ENCODE measurements at places on chromosomes 7 and 10. TPM values are rescaled to one million over a fixed set of nuclear protein-coding genes. Genes with fewer than 3 reads are reported as not detected.

Gene CYP2C19
- total RNA-seq: not detected

Gene SP8
- total RNA-seq: 0.06 TPM

Gene NEURL1
- 0.14 TPM for total RNA-seq

Gene MALRD1
- total RNA-seq: not detected

- no peak for DNase-seq
Observed at GRCh38 chr7:37395618-37396259, 52.9 kb downstream of the ELMO1 start.

DNA sequence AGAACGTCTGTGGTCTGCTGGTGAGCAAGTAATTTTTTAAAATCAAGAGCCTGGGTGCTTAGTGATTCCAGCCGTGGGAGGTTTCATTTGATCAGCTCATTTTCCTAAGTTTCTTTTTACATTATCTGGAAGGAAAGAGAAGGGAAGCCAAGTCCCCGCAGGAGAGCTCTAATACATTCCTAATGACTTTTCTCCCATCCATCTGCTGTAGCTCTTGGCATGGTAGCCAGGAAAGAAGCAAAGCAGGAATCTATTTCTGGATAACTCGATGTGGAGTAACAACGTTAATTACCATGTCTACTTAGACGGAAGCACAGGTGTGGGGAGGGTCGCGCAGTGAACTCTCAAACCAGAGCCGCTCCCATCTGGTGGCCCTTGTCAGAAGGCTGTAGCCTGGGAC is 121.9 kb downstream of the PAXIP1 start:
- no peak for DNase-seq

- no peak for DNase-seq
Observed at GRCh38 chr10:48779077-48779476, 94.4 kb downstream of the WDFY4 start.

DNA sequence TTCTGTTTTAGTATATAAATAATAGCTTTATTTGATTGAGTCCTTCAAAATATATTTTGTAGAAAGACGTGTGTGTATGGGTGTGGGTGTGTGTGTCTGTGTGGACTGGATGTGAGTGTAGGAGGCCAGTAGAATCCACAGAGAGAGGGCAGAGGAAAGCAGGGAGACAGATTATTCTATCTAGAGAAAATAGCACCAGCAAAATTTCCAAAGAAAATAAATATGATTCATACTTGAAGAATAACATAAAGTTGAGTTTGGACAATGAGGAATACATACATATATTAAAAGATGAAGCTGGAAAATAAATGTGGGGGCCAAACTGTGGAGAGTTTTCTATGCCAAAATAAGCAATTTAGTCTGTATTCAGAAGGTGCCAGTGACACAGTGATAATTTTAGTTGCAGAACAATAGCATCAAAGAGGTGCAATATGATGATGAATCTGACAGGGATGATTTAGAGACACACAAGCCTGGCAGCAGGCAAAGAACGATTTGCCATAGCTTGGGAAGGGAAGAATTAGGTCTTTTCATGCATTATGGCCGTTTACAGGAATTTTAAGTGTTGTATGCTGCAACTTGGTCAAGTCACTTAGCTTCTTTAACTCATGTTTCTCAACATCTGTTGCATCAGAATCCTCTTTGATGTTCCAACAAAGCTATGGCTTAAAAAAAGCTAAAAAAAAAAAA is 121.3 kb downstream of the SEMA3A start:
- DNase-seq: no peak

DNA sequence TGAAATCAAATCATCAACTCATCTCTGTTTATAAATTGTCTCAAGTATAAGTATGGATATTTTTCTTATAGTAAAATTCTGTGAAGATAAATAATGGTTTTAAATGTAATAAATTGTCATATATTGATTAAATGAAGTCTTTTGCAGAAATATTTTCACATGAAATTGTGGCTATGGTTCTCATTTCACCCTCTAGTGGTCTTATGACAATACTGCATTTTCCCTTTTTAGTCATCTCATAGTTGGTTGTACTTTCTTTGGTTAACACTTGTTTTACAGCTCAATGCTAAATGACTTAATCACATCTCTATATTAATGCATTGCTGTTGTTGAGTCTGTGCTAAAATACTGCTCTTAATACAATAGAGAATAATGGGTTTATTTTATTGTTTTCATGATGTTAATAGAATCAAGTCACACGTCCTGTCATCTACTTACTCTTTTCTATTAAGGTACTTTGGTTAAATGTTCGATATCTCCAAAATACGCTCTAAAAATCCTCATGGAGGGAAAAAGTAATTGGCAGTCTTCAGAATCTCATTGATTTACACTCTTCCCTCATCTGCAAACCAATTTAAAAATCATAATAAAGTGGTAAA is 38.0 kb upstream of the CACNA2D1 start:
- DNase-seq: no peak

DNA sequence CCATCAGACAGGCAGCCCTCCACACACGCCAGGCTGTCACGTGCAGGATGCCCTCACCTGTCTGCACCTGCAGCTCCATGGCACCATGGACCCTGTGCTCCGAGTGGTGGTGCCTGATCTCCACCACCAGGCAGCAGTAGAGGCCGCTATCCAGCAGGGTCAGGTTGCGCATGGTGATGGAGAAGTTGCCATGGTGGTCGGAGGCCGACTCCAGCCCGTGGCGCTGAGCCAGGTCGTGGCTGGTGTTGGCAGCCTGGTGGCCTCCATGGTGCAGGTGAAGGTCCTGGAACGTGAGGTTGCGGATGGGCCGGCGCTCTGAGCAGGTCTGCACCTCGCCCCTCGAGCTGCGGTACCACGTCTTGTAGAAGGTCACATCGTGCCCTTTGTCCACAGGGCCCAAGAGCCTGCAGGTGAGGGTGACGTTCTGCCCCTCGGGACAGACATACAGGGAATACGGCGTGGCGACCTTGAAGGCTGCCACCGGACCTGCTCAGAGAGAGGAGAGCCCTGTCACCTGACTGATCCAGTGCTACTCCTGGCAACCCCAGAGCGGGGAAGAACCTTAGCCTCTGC is 11.7 kb downstream of the VSIR start:
- no peak for DNase-seq

DNA sequence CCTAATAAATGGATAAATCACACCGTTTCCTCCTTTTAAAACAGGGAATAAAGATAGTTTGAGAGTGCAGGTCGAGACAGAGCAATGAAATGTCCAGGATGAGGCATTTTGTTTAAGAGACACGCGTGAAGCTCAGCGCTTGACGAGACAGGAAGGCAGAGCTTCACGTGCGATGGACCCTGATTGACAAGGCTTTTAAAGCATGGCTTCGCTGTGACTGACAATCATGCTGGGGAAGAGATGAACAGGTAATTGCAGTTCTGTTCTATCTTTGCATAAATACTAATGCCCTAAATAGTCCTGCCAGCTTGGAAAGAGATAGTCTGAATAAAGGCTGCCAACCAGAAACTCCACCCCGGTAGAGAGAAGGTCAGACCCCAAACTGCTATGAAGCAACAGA is 442.3 kb upstream of the PFKP start:
- no peak for DNase-seq

GRCh38 chr7:152905949-152906348 is 146.4 kb downstream of the ACTR3B start:
- DNase-seq: no peak

DNA sequence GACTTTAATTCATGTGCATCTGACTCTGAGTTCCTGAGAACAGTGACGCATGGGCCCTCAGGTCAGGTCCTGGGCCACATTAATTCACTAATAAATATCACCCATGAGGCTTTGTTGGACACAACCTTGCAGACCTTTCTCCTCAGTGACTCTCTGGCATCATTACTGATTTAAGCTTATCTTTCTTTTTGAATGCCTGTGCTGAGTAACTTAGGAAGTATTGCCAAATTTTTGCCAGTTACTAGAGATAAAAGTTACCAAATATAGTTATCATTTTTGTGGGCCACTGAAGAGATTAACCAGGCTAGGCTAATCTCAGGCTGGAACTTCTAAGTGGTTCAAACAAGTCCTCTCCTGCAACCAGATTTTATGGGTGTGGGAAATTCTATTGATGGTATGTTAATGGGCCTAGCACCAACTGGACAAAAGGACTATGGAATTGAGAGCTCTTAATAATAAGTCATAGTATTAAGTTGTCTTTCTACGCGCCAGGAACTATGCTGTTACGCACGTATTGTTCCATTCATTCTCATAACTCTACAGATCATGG is 28.8 kb upstream of the PRTFDC1 start:
- no peak for DNase-seq

GRCh38 chr7:91288208-91288824 is 24.1 kb downstream of the FZD1 start:
- DNase-seq: peak; percentile 27

DNA sequence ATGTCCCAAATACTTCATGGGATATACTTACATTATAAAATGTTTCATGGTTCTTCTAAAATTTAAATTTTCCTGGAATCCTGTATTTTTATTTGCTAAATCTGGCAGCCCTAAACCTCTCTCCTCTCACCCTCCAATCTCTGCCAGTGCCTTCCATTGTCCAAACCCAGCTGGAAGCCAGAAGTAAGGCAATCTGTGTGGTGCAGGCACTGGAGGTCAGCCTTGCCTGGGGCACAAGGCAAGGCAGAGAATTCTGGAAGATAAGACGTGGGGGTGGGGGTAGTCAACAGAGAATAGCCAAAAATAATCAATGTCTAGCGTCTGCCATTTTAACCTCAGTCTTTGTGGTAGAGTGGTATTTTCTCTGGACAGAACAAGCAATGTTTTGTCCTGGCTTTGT is 381.7 kb downstream of the GPAM start:
- no peak for DNase-seq

DNA sequence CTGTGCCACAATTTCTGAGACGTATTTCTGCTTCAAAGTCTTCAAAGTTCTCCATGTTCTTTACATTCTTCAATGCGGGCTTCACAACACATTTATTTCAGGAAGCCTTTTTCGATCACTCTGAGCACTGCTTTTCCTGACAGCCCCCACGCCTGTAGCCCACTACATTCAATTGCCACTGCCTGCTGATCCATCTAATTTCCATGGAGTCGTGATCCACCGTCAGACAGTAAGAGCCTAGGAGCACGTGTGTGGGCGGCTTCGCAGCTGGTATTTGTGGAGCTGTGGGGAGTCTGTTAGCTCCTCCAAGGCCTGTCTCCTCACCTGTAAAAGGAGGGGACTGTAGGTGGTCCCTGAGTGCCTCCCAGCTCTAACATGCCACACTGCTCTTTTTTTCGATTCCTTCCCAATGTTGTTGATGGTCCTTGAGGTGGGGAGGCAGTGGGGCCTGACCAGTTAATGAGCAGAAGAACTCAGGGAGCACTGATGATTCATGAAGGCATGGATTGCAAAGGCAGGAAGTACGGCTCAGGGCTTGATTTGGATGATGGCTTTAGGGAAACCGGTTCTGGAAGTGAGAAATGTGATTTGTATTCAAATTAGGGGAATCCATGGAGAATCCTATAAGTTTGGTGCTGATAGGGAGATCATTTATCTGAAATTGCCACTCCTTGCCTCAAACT is 401.1 kb upstream of the PODXL start:
- DNase-seq: no peak

GRCh38 chr7:149883048-149883438 is 9.3 kb downstream of the ATP6V0E2 start:
- no peak for DNase-seq

Data from NCI-H460 (cell line).